ENCODE measurements at places on chromosomes 7 and 10. TPM values are rescaled to one million over a fixed set of nuclear protein-coding genes. Genes with fewer than 3 reads are reported as not detected.

GRCh38 chr10:76874176-76874575 is 763.4 kb downstream of the KCNMA1 start:
- no peak for DNase-seq

Gene NUTM2E
- total RNA-seq = 0.31 TPM

GRCh38 chr7:2723138-2723850 is 35.3 kb downstream of the AMZ1 start:
- DNase-seq = no peak

Gene ZNF138
- total RNA-seq = 18.6 TPM

DNA sequence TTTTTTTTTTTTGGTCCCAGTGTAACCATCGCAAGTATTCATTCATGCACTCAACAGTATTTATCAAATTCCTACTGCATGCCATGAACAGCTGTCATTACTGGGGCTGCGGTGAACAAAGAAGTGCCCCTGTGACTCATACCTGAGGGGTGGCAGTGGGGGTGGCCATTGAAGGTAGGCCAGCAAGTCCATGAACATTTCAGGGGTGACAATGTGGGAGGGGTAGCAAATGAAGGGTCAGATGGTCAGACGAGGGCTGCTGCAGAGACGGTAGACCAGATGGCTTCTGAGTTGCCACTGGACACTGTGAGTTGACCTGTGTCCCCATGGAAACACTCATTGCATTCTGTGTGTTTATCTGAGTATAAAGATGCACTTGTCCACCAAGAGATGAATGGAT is 92.5 kb upstream of the PITRM1 start:
- no peak for DNase-seq

DNA sequence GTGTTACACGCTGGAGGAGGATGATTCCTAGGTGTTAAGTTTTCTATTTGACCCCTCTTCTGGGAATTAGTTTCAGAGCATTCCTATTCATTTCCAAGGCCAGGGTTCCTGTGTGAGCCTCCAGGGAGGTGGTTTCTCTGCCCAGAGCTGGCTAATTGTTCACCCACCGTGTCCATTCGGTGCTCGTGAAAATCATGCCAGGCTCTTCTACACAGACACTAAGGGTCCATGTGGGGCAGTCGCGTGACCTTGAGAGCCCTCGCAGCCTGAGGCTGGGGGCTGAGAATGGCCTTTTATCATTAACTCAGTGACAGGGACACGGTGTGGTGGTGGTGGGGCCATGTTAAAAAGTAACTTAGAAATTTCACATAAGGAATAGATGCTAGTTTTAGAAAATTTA is 83.7 kb downstream of the EMX2 start:
- no peak for DNase-seq

DNA sequence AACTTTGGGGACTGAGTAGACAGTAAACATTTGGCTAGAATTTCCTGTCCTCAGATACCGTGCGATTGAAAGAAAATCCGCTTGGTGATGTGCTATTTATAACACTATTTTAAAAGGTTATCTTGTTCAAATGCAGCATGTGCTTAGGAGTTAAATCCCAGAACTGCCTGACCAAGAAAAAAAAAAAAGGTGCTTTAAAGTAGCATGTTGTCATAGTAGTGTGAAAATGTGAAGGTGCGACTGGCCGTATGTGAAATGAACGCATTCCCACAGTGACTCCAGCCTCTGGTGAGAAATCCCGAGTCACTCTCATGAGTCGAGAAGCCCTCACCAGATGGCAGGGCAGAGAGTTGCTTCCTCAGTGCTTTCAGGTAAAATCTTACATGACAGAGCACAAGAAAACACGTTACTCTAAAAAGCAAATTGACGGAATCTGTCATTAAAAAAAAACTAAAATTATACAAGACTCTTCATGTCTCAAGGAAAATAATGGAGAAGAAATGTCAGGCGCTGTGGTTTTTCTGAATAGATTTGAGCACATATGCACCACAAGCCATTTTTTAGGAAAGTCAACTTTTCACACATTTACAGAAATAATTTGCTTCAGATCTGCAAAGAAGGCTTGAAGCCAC is 18.4 kb upstream of the KLF6 start:
- DNase-seq = no peak

DNA sequence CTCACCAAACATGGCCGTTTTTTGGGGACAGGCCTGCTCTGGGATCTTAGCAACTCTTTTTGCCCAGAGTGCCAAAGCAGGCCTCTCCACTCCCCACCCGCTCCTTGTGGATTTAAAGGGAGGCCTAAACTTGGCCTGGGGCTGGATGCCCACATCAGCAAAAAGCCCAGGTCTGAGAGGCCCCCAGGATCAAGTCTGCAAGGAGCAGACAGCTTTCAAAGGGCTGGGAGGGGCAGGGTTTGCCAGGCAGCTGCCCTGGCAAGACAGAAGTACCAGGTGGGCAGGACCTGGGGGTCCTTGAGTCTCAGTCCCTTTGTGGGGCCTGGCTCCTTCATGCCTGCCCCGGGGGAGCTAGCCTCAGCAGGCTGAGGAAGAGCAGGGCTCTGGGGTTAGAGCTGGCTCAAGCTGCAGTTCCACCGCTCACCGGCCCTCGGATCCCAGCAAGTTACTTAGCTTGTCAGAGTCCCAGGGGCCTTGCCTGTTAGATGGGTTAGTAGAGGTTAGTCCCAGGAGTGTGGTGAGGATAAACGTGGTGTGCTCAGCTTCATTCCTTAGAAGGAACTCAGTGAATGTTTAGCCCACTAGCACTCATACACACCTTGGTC is 56.2 kb downstream of the ARHGAP22 start:
- no peak for DNase-seq

- no peak for DNase-seq
Measured at GRCh38 chr10:110724116-110724921, 80.2 kb downstream of the RBM20 start.

Gene UBTD1
- 26.3 TPM for total RNA-seq

Gene ZFYVE27
- 30.9 TPM for total RNA-seq

Gene MINDY4
- total RNA-seq = 24.1 TPM

DNA sequence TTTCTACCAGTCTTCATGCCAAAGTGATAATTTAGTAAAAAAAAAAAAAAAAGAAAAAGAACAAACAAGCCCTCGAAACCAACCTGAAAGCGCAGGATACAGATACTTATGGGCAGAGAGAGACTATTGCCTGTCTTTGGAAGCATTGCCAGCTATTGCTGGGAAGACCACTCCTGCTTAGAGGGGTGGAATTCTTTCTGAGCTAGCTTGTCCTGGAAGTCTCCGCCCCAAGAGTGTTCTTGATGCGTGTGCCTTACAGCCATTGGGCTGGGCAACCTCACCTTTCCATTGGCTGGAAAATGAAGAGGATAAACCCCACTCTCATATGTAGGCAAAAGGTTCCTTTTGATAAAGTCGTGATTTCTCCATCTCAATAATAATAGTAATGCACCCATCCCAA is 19.9 kb upstream of the INSYN2A start:
- no peak for DNase-seq

DNA sequence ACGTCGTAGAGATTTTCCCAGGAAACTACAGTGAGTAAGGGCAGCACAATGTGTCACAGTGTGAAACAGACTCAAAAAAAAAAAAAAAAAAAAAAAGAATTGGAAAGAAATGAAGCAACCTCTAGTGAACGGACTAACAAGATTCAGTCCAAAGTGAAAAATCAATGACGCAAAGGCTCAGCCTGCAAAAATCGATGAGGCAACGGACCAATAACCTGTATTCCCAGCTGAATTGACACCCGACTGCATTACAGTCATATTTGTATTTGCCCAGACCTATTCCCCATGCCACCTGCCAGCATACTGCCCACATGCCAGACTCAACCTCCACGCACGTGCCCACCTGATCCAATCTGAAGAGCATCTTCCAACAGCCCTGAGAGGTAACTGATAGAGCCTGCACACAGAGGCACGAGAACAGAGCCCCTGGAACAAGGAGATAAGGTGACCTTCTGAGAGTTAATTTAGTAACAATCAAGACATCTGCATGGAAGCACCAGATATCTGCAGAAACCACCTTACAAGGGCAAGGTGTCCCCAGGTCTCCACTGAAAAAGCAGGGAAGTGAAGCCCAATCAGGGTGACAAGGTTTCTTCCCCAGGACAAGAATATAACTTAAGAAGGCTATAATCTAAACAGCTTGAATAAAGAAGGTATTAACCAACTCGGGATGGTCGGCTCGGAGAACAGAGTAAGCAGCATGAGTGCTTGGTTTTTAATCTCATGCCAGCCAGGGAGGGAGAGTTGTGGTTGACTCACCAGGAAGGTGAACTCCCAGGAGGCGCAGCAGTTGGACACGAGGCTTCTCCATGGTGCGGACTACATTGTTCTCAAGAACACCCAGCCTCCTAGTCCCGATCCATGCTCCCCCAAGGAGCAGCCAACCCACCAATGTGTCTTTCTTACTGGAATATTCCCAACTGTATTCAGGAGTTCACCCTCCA is 48.5 kb downstream of the PLXNA4 start:
- no peak for DNase-seq

Gene C10orf95
- 20.4 TPM for total RNA-seq

Gene PRTFDC1
- total RNA-seq = 4.0 TPM

DNA sequence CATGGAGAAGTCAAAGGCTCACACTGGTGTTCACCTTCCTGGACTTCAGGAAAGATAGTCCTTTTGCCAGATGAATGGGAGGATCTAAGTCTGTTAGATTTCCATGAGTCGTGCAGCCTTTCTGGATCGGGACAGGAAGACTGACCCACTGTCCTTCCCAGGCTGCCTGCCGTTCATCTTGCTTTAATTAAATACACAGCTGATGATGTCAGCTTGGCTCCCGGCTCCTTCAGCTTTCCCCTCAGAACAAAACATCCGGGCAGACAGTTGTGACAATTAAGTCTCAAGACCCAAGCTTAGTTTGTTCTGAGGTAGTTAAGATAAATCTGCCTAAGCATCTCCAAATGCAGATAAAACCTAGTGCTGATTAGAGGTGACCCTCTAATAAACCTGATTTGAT is 58.6 kb downstream of the AUTS2 start:
- peak; percentile 41 for DNase-seq

DNA sequence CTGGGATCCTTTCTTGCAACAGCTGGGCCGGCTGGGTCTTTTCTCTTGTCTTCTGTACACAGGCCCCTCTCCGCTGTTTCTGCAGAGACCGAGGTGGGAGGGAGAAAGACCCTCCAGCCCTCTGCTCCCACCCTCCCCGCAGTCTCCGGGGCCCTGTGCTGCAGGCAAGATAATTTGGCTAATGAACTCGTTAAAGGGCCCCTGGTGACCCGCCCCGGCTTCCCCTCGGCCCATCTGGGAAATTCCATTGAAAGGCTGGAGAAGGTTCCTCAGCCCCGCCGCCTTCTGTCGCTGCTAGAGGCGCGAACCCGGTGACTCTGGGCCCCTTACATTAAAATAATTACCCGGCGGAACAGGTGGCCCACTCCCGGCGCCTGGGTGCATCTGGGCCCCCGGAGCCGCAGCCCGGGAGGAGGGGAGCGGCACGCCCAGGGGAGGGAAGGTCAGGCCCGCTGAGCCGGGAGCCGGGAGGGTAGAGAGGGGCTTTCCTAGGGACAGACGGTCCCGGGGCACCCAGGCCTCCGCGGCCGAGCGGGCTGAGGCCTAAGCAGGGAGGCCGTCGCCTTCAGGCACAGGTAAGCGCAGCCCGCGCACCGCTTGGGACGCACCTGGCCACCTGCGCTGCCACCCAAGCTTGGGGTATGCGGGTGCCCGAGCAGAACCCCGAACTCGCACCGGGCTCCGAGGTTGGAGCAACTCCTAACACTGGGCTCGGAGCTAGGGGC is 7.3 kb upstream of the MNX1 start:
- no peak for DNase-seq

GRCh38 chr7:67484244-67484751 is 487.7 kb downstream of the TYW1 start:
- DNase-seq = peak; percentile 77

DNA sequence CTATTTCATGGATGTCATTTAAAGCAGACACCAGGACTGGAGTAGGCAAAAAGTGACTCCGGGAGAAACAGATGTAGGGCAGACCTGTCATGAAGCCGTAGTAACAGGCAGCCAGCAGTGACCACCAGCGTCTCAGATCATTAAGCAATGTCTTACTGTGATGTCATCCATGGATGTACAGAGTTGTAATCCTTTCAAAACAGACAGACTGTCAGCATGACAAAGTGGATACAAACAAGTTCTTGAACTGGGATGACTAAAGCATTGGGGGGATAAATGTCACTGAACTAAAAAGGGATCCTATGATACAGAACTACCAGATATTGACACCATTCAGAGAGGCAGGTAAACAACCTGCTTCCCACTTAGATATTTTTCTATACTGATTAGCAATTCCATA is 675.5 kb downstream of the PARD3 start:
- DNase-seq = no peak

Measured in lung (tissue), 17 donors.